ENCODE measurements at places on chromosomes 7 and 10.
A peak's percentile ranks its signal among the peaks of the same experiment; 100 is the strongest.

DNA sequence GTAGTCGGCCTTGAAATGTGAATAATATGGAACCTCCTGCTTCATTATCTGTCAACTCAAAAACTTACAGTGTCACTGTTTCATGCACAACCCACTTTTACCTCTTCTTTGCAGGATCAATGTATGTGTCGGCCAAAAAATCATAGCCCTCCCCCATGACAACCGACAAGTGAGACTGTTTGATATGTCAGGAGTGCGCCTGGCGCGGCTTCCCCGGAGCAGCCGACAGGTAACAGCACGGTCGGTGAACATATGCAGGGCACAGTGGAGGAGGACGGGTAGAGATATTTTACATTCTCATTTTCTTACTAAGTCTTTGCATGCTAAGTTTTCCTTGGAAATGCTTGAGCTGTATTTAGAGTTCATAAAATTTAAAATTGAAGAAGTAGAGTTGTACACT is 68.6 kb downstream of the WDR37 start:
- no peak for DNase-seq

DNA sequence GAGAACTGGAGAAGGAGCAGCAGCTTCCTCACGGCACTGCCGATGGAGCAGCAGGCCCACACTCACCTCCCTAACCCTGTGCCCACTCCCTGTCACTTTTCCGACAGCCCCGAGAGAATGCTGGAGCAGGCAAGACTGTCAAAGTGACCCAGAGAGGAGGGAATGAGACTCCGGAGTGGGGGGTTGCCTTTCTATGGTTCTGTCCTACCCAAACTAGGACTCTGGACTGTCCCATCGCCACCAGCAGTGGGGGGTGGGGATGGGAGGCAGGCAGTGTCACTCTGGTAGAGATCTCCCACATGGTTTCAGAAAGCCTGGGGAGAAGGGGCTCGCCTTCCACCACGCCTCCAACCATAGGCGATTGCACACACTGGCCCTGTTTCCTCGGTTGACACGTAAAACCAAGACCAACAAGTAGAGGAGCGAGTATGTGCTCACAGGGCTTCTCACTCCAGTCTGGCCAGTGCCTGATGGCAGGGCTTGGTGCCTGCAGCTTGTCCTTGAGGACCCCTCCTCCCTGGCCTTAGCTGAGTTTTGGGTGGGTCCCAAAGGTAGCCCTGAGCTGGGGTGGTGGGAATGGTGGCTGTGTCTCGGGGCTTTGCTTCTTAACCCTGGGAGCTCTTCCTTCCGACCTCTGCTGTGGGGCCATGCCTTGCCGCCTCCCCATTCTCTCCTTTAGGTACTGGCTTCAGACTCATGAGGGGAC is 148.5 kb downstream of the PTPN20 start:
- no peak for DNase-seq

GRCh38 chr7:100825215-100825671 is 2.1 kb downstream of the EPHB4 start:
- DNase-seq, result no peak

- no peak for DNase-seq
These were observed 5.5 kb upstream of the ZNF467 start for GRCh38 chr7:149778696-149779501.

GRCh38 chr7:98215561-98216495 is 4.6 kb downstream of the BHLHA15 start:
- no peak for DNase-seq

DNA sequence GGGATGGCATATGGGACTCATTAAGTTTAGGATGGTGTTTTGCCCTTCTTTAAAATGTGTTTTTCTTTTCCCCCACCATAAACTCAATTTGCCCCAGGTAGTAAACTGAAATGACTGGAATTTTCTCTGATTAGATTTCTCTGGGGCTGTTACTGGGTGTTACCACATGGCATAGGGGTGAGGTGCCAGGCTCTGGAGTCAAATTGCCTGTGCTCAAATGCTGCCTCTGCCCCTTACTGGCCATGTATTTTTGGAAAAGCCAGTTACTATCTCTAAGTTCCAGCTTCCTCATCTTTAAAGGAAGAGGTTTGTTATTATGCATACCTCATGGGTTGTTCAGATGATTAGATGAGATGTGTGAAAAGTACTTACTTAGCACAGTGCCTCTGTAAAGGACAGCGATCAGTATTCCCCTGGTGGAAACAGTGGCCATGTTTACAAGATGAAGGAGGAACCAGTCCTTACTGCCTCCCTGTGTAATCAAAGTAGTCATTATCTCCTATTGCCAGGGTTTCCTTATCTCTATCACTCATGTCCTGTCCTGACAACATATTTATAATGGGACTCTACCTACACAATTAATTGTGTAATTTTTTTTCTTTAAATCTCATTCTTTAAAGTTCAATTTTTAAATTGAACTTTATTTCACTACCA is 352.0 kb downstream of the KCNMA1 start:
- no peak for DNase-seq

- DNase-seq, result peak; percentile 55
These were observed 10.1 kb downstream of the AVPI1 start for GRCh38 chr10:97676770-97677581.

- DNase-seq, result no peak
These were observed 28.6 kb downstream of the TCERG1L start for GRCh38 chr10:131282961-131283360.

DNA sequence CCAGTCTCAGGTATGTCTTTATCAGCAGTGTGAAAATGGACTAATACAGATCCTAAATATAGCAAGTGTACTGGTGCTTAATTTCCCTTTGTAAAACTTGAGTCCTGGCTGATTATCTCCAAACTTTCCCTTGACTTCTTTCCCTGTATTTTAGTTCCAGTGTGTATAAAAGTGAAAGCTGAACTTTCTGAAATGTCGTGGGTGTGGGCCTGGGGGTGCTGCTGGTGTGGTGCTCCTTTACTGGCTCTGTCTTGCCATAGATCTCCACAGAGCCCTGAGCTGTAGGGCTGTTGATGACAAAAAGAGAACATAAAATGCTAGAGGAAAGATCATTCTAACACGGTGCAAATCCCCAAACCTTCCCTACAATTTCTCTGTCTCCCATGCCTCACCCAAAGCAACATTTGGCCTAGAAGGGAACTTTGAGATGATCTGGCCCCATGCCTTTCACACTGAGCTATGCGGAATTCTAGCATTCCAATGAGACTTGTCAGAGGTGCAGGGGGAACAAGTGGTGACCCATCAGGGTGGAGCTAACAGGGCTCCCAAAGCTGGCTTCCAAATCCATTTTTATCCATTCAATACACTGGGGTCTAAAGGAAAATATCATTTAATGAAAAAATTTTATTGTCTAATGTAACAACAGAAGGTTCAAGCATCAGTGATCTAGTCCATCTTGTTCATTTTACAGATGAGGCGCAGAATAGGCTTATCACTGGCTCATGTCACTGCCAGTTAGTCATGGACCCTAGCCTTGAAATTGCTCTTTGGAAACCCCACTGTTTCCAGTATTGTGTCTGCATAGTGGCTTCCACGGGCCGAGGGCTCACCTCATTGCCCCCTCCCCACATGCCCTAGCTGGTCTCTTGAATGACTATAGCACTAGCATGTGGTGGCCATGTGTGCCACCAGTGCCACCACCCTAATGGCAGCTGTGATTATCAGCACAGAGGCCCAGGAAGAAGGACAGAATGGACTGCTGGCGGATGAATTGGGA is 1000.9 kb downstream of the LRMDA start:
- DNase-seq, result peak; percentile 48

- DNase-seq, result peak; percentile 47
These were observed 481.6 kb downstream of the SH2D4B start for GRCh38 chr10:81019029-81019890.

- DNase-seq, result peak; percentile 96
These were observed 17.1 kb downstream of the ARHGAP21 start for GRCh38 chr10:24706479-24707118.

DNA sequence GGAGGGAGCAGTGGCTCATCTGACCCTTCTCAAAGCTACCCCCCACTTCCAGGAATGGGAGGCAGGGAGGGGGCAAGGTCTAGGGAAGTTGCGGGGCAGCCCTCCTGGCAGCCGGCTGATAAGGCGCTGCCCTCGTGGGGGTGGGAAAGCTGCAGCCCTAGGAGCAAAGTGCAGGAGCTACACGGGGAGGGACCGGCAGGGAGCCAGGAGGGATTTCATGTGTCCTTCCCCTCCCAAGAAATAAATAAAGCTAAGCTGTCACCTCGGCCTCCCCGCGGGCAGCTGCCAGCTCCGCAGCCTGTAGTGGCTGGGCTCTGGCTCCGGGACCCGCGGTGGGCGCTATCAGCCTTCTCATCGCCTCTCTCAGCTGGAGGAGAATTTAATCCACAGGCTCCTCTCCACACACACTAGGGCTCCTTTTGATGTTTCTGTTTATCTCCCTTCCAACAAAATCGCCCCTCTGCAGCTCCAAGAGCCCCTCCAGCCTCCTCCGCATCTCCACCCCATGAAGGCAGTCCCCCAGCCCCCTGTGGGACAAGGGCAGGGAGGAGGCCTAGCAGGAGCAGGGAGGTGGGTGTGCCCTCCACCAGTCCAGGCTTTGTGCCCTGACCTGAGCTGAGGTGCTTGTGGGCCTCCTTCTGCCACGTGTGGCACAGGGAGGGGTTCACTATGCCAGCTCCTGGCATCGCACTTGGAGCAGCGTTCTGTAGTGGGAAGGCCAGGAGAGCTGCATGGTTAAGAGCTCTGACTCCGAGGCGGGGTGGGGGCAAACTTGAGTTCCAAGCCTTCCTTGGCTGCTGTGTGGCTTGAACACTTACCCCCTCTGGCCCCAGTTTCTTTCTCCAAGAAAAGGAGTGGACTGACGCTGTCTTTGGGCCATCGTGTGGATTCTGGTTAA is 80.5 kb downstream of the C10orf105 start:
- DNase-seq, result no peak

DNA sequence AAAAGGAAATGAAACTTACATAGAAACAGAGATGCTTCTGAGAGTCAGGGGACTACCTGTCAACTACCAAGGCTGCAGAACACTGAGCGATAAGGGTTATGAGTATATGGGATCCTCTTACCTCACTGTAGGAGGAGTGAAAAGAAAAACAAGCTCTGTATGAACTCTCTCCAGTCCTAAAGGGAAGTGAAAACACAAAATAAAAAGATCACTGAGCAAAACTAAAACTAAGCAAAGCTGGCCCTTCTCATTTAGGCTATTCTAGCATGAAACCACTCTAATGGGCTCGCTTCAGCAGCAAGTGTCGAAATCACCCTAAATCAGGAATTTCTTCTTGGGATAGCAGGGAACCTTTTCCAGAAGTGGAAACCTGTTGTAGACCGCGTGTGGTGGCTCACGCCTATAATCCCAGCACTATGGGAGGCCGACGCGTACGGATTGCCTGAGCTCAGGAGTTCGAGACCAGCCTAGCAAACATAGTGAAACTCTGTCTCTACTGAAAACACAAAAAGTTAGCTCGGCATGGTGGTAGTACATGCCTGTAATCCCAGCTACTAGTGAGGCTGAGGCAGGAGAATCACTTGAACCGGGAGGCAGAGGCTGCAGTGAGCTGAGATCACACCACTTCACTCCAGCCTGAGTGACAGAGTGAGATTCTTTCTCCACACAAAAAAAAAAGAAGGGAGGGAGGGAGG is 27.0 kb downstream of the DCLRE1C start:
- no peak for DNase-seq

DNA sequence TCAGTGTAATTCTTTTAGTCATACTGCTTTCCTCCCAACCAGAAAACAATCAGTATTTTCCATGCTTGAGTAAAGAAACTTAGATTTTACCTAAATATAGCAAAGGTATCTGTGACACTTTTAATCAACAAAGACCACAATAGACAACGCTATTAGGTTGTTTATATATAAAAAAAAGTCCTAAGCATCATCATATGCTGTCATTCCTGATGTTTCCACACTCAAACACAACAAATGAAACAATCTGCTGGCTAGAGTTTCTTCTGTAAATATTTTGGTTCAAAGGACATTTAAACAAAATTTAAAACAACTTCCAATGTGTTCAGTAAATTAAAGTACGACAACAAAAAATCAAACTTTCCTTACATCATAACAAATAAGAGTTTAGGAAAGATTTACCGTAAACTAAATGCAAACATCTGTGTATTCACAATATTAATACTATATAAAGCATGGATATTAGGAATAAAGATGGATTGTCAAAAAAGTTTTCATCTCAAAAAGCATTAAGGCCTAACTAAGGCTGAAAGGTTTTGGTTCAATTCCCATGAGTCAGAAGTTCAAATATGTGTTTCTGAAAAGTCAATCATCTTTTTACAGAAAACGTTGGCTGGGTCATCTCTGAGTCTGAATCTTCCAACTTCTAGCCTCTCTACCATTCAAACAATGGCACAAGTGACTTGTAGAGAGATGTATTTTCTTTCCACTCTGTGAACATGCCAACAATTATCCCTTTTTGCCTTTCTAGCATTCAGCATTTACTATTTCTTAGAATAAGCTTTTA is 157.1 kb downstream of the CRPPA start:
- DNase-seq, result no peak
